Hair follicular keratinocyte (primary cell): ENCODE measurements at places on chromosomes 7 and 10. TPM values are rescaled to one million over a fixed set of nuclear protein-coding genes. Genes with fewer than 3 reads are reported as not detected.

NEUROD6 gene
- not detected in 2 replicates for total RNA-seq

PGAM2 gene
- total RNA-seq, result not detected in 2 replicates

MYL10 gene
- total RNA-seq, result not detected in 2 replicates

COL1A2 gene
- total RNA-seq, result 8.2 and 37.3 TPM in 2 replicates

PURB gene
- 6.2 and 8.4 TPM in 2 replicates for total RNA-seq

GNG11 gene
- 1.2 and 1.7 TPM in 2 replicates for total RNA-seq

PRF1 gene
- not detected in 2 replicates for total RNA-seq

CCL24 gene
- not detected in 2 replicates for total RNA-seq

ANKRD22 gene
- total RNA-seq, result 0.31 and 0.42 TPM in 2 replicates

CYP3A4 gene
- total RNA-seq, result not detected in 2 replicates

THSD7A gene
- total RNA-seq, result not detected in 2 replicates

HOXA7 gene
- 2.4 and 3.6 TPM in 2 replicates for total RNA-seq

LRRD1 gene
- not detected in 2 replicates for total RNA-seq

CCT6A gene
- 150 and 262 TPM in 2 replicates for total RNA-seq

ANKRD30A gene
- total RNA-seq, result not detected in 2 replicates

PILRA gene
- not detected in 2 replicates for total RNA-seq

NAT16 gene
- total RNA-seq, result not detected in 2 replicates

TRIM50 gene
- not detected in 2 replicates for total RNA-seq

SIRT1 gene
- 4.1 and 5.8 TPM in 2 replicates for total RNA-seq

GBX1 gene
- total RNA-seq, result not detected in 2 replicates

GNGT1 gene
- total RNA-seq, result not detected in 2 replicates

SFTPA1 gene
- not detected in 2 replicates for total RNA-seq

TRA2A gene
- total RNA-seq, result 11.3 and 15.0 TPM in 2 replicates

HOXA13 gene
- not detected in 2 replicates for total RNA-seq

HYAL4 gene
- 0.04 TPM in 1 of 2 replicates, not detected in the other for total RNA-seq

CCDC172 gene
- total RNA-seq, result not detected in 2 replicates

GPNMB gene
- 1.9 and 2.9 TPM in 2 replicates for total RNA-seq

SLC13A4 gene
- total RNA-seq, result not detected in 2 replicates

SNCG gene
- total RNA-seq, result 1.3 and 5.2 TPM in 2 replicates
